ENCODE measurements at places on chromosomes 6 and 20.
A peak's percentile ranks its signal among the peaks of the same experiment; 100 is the strongest.

DNA sequence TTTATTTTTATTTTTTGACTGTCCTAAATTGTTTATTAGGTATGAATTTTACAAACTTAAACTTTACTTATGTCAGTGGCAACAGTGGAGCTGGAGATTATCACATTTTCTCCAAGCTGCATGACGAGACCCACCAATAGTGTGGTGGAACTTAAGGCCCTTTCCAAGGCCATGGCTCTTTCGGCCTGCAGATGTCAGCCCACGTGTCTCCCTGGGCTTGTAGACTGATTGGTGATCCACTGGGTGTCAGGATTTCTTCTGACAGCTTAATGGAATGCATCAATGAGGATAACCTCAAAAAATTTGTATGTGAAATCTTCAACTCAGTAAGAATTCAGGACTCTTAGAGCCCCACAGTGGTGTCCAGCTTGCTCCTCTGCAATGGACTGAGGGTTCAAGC lies 32.3 kb upstream of the OVOL2 start:
- DNase-seq = no peak

DNA sequence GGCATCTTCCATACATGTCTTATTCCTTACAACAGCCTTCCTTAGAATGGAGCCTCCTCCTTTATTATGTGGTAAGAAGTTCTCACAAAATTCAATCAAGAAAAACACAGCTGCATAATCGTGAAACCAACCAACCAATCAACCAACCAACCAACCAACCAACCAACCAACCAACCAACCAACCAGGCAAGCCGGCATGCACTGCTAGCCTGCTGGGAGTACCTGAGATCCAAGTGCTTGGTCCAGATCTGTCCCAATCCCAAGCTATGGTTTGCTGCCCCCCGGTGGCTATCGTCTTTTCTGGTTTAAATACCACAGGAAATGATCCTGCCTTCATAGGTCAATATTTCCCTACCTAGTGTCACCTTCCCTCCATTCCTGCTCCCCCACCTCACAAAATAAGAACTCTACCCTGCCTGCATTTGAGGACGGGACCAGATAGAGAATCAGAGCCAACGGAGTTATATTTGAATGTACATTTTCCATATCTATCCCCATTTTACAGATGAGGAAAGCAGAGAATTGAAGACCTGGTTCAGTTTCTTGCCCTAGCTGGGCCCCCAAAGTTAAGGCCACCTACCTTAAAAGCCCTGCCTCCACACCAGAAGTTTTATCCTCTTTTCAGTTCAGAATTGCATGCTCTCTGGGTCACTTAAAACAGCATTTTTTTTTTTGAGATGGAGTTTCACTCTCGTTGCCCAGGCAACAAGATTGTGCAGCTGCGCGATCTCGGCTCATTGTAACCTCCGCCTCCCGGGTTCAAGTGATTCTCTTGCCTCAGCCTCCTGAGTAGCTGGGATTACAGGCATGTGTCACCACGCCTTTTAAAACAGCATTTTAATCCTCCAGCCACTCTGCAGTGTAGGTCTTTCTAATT lies 27.1 kb downstream of the RAB44 start:
- no peak for DNase-seq

DNA sequence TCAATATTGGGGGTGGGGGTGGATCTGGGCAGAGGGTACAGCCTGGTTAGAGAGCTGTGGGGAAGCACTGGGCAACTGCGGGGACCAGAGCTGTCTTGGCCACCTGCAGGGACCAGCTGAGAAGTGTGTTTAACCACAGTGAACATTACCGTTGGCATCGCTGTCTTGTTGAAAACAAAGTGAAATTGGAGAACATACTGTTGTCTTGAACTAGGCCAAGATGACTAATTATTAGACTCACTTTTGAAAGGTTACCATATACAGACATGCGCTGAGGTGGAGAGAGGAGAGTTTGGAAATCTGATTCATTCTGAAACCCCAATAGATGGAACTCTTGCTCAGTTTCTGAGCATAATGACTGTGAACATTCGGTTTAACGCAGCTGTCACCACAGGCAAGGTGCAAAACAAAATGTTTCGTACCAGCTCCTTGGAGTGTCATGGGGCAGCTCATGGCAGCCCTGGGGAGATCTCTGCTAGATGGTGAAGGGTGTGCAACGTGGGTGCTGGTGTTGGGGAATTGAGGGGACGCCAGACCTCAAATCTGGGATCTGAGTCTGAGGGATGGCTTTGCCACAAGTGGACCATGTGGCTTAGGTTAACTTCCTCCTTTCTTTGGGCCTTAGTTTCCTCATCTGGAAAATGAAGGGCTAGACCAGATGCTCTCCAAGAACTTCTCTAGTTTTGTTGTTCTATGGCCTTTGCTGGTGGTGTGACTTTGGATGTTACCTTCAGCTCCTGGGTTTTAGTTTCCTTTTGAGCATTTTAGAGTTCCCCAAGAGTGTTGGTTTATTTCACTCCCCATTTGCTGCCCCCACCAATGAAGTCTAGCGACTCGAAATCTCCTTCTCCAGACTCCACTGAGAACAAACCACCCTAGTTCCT lies 24.6 kb upstream of the GTSF1L start:
- peak; percentile 36 for DNase-seq

- no peak for DNase-seq
These were observed 2.3 kb downstream of the LINC00237 start for GRCh38 chr20:21103582-21104465.

GRCh38 chr6:41938590-41939175 lies 2.9 kb downstream of the CCND3 start:
- DNase-seq = no peak

- peak; percentile 30 for DNase-seq
These were observed 98.5 kb downstream of the INSM1 start for GRCh38 chr20:20466341-20466879.

- DNase-seq = no peak
These were observed 284.5 kb downstream of the PRKN start for GRCh38 chr6:162443101-162443500.

GRCh38 chr6:18260448-18261106 lies 3.8 kb downstream of the DEK start:
- DNase-seq = peak; percentile 42

DNA sequence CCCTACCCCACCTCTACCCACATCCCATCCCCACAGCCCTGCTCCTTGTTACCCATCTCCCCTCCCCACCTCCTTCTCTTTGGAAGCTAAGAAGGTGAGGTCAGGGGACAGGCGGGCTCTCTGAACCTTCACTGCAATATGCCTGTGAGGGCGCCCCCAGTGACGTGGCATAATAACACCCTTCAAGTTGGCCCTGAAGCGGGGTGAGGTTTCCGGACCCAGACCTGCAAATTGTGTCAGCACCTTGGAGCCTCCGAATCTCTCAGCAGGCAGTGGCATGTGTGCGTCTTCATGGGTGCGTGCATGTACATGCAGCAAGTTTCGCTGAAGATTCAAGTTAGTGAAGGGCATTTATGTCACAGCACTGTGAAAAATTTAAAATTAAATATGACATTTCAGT lies 114.6 kb downstream of the SOBP start:
- no peak for DNase-seq

- DNase-seq = no peak
These were observed 33.9 kb downstream of the PPARD start for GRCh38 chr6:35376281-35376680.

DNA sequence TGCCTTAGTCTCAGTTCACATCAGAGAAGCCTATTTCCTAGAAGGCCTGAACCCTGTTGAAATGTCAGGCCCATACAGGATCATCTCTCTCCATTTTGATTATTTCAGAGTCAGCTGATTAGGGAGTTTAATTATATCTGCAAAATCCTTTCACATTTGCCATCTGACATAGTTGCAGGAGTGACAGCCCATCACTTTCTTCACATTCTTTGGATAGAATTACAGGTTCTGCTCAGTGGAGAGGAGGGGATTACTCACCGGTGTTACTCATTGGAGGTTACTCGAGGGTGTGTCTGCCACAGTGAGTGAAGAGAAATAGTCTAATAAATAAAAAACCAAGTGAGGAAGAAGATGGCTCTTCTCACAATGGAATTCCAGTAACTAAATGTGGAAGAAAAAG lies 216.8 kb downstream of the TMEM242 start:
- no peak for DNase-seq

- DNase-seq = no peak
These were observed 88.5 kb downstream of the TBC1D7 start for GRCh38 chr6:13239530-13240455.

DNA sequence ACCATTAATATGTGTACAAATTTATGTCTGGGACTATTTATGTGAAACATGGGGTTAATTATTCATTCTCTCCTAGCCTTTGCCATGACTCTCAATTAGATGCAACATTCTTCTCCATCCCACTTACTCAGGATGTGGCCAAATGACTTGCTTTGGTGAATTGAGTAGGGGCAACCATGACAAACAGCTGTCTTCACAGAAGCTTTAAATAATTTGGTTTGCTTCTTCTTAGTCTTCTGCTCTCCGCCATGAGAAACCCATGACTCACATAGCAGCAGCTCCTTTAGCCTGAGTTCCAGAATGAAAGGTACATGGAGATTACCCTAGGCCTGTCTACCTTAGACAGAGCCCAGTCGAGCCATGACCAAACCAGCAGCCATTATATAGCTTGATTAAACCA lies 74.7 kb downstream of the FRK start:
- DNase-seq = no peak

GRCh38 chr6:34027445-34027936 lies 118.4 kb downstream of the GRM4 start:
- peak; percentile 57 for DNase-seq

DNA sequence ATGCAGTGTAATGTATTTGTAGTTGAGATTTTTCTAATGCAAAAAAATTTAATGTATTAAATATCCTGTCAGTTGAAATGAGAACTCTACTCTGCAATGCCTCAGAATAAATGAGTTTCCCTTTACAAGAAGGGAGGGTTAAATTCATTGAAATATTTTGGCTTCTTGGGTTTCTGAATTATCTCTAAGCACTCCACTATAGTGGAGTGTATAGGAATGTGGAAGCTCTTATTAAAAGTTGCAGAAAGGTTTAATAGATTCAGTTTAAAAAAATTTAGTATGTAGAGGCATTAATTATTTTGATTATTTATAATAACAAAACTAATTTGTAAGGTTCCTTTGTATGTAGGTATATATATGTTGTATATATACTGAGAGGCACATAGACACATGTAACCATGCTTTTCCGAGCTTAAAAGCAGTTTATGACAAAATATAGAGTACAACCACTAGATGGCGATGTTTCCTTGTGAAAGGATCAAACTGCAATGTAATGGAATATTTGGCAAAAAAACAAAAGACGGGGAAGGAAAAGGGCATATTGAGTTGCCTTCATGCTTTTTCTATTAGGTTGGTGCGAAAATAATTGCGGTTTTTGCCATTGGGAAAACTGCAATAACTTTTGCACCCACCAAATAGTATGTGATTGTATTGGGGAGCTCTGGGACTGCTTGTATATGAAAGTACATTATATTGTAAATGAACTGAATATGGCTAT lies 144.2 kb downstream of the MYO6 start:
- DNase-seq = no peak

DNA sequence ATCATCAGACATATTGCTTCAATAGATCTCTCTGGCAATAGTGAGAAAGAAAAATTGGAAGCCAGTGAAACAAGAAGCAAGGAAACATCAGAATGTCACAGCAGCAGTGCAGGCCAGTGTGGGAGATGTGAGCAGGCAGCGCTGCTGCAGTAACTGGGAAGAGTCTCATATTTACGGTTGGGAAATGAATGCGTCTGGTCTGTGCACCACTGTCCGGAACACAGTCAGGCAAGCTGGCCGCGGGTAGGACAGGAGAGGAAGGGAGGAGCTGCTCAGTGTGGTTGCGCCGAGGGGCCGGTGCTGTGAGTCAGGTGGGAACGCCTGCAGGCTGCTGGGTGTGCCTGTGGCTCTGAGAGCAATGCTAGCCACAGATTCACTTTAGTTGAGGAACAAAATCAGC lies 6.4 kb upstream of the PSMG4 start:
- DNase-seq = no peak

- DNase-seq = no peak
These were observed 52.5 kb downstream of the MKKS start for GRCh38 chr20:10381477-10381876.

DNA sequence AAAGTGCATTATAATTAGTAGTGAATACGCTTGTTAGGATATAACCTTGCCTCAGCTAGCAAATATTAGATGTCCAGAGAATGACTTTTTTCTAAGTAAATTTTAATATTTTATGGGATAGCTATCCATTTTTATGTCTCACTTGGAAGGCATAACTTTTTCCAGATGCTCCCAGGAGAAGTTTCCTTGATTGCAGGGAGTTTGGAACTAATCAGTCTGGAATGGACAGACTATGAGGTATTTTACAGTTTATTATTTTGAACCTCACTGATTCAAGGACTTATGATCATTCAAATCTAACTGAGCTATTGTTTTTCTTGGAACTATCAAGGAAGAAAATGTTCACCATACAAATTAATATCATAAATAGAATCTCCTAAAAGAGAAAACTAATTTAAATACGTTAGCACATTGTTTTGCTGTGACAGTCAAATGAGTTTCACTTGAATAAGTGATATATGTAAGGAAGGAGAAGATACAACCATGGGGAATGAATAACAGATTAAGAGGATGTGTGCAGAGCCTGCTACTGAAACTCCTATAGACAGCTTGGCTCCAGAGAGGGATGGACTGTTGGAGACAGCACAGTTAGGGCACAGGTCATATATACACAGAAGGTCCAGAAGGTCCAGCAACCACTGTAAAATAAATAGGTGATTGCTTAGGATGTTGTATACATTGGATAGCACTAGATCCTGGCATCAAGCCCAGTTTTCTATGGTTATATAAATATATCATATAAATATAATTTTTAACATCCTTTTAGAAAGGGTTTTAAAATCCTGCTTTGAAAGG lies 20.6 kb upstream of the LCA5 start:
- no peak for DNase-seq

GRCh38 chr6:127058027-127058426 lies 60.4 kb upstream of the RSPO3 start:
- no peak for DNase-seq

DNA sequence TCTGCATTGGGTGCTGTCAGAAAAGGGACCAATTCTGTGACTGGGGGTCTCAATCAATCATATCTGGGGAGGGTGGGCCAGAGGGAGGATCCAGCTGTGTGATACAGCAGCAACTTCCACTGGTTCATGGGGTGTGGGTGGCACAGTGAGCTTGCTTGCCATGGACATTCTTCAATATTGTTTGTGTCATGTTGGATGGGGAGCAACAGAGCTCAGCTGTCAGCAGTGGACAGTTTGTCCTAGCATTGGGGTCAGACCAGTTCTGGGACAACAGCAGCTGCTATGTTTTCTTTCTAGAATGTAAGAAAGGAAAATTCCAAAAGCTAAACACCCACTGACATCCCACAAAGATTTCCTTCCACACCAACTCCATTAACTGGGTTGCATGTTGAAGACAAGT lies 221.9 kb upstream of the CDH4 start:
- no peak for DNase-seq

GRCh38 chr6:112163295-112164257 lies 76.2 kb downstream of the FAM229B start:
- DNase-seq = peak; percentile 58

GRCh38 chr20:58978351-58979190 lies 2.5 kb upstream of the NELFCD start:
- DNase-seq = no peak

GRCh38 chr6:138692978-138693909 lies 80.3 kb upstream of the CCDC28A start:
- DNase-seq = peak; percentile 57

All from activated B cell treated with CpG ODN at 0.5 μM for 24 hours (primary cell).